ENCODE measurements at places on chromosomes 1 and 21.
A peak's percentile ranks its signal among the peaks of the same experiment; 100 is the strongest.

GRCh38 chr1:24900486-24900849 is 29.6 kb downstream of the RUNX3 start:
- no peak for DNase-seq

DNA sequence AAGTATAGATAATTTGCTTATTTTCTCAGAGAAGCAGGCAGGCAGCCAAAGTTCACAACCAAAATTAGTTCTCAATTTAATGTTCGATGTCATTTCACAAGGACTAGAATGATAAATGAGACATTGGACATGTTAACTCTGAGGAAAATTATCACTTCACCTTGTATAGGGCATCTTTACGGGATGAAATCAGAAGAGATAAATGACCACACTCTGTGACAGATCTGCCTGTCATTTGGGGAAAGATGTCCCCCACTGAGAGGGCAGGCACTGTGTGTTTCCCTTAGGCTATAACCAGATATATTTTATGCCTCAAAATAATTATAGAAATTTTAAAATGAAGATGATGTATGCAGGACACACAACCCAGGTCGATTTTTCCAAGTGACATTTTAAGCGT is 642.9 kb downstream of the BRINP3 start:
- DNase-seq: no peak

GRCh38 chr1:20359451-20360330 is 69.0 kb downstream of the VWA5B1 start:
- DNase-seq: no peak

DNA sequence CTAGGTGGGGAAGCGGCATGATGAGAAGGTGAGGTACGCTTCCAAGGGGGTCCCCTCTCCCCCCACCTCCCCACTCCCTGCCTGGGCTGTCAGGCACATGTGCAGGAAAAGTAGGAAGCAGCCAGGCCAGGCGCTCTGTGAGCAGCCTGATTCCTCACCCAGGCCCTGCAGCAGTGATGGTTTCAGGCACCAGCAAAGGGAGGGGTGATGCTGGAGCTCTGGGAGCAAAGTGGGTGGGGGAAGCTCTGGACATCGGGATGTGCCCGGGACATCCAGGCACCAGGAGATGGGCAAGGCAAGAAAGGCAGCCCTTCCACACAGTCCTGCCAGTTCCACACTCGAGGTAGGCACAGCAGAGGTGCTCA is 106.1 kb downstream of the CRYAA start:
- no peak for DNase-seq

DNA sequence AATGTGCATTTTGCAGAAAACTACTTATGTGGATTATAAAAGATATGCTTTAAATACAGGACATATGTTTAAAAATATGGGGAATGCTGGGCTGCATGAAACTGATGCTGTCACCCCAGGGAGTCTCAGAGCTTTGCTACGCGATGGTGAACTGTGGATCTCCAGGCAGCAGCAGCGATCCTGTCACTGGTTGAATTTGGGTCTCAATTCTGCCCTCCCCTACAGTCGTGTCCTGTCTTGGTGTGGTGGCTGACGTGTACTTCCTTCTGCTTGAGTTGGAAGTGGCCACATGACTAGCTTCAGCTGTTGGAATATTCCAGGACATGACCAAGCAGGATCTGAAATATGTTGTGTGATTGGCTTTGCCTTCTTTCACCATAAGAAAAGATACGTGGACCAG is 222.9 kb upstream of the AJAP1 start:
- DNase-seq: no peak

GRCh38 chr1:79585801-79586200 is 579.3 kb upstream of the ADGRL4 start:
- DNase-seq: no peak

DNA sequence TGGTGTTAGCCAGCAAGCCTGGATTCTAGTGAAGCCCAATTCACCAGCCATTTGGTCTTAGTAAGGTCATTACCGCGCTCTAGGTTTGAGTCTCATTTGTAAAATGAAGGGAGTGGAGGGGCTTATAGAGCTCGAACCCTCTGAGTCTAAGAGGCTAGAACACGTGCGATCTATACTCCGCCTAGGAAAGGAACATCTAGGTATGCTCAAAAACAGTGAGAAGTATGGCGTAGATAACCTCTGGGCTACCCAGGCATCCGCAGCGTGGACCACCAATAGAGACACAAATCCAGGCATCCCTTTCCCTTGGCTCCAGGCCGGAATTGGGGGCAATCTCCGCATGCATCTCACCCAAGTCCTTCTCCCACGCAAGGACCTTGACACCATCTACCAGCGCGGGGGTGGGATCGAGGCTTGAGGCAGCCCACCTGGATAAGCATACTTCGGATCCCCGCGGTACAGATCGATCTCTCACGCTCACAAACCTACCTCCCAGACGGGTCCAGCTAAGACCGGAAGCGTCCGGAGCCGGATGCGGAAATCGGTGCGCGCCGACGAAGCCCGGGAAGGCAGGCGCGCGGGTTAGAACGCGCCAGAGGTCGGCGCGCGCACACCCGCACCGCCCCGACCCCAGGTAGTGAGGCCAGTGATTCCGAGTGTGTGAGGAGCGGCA is at the start of gene METTL25B:
Gene METTL25B, plus strand, starts transcription at position 544 of the 673 bp plus-strand sequence. CDS start 636 bp downstream, outside the sequence.
- peak; percentile 83 for DNase-seq

GRCh38 chr1:147892216-147892615 is 10.4 kb upstream of the GJA8 start:
- no peak for DNase-seq

DNA sequence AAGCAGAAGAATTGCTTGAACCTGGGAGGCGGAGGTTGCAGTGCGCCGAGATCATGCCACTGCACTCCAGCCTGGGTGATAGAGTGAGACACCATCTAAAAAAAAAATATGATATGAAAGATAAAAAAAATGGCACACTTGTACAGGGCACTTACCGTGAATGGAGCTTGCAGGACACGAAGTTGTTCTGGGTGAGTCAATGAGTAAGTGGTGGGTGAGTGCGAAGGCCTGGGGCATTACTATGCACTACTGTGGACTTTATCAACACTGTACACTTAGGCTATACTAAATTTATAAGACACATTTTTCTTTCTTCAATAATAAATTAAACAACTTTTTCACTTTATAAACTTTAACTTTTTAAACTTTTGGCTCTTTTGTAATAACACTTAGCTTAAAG is 37.0 kb downstream of the TNFRSF8 start:
- DNase-seq: no peak

GRCh38 chr1:5707566-5708345 is 284.5 kb downstream of the NPHP4 start:
- DNase-seq: no peak

GRCh38 chr1:59685666-59686065 is 129.1 kb upstream of the HOOK1 start:
- peak; percentile 13 for DNase-seq

DNA sequence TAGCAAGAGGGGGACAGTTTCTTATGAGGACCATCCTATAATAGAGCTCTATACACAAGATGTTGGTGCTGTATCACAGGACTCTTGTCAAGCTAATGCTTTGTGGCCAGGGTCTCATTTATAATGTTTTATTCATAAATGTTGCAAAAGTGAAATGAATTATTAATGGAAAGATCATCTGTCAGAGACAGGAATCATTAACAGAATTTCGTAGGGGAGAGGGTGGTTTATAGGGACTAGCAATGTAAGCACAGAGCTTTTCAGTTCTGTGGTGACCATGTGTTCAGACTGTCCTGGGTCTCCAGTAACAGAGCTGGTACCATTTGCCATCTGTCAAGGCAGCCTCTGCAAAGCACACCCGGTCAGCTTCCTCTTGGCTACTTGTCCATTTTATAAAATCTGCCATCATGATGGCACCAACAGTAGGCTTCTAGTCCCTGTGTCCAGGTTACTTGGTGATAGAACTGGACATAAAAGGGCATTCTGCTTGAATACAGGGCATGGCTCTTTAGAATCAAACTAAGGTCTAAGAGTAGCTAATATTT is 36.2 kb downstream of the LPAR3 start:
- no peak for DNase-seq

DNA sequence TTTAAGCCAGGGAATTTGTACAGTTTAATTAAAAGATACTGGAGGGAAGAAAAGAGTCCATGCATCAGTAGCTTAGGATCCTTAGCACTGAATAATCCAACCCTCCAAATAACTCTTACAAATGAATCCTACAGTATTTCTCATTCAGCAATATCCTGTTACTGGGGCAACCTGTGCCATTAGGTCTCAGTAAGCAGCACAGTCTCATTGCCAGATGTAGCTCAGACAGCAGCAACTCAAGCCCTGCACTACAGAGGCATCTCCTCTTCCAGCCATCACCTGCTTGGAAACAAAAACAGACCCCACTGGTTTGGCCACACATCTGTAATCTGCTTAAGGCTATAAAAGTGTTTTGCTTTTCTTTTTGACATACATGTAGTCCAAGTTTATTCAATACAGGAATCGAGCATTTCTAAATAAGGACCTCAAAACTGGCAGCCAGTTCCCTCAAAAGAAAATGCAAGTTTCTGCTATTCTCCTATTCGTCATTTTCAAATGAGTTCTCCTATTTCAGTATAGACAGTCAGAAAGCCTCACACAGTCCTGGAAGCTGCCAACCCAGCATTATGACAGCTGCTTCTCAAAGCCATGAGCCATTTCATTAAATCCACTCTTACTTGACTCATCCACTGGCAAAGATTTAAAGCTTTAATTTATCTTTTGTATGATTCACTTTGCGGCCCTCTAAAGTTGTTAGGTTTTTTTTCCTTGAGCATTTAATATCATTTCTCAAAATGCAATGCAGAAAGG is 129.0 kb downstream of the APP start:
- no peak for DNase-seq

GRCh38 chr1:225426395-225427234 is 1.2 kb downstream of the LBR start:
- DNase-seq: peak; percentile 55

GRCh38 chr21:41304068-41304720 is 12.4 kb upstream of the FAM3B start:
- no peak for DNase-seq

DNA sequence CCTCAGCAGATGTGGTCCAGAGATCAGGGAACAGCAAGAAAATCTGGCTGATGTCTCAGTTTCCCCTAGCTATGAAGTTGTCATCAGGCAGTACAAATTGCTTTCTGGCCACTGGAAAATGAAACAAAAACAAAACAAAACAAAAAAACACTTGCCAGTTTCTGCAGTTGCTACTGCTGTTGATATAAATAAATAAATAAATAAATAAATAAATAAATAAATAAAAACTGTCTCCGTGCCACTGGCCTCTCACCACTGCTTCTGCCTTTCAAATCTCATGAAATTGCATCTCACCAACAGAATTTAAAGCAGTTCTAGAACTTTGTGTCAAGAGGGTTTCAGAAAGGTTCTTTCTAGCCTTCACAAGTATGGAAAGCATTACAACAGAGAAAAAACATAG is 62.9 kb downstream of the C1orf87 start:
- no peak for DNase-seq

GRCh38 chr1:26180010-26180506 is 2.8 kb downstream of the CNKSR1 start:
- DNase-seq: no peak

- DNase-seq: no peak
Measured at GRCh38 chr1:116972674-116973030, 28.9 kb upstream of the CD101 start.

GRCh38 chr1:203536980-203537455 is 43.1 kb downstream of the OPTC start:
- no peak for DNase-seq

GRCh38 chr1:11748294-11749202 is 12.6 kb downstream of the AGTRAP start:
- DNase-seq: no peak

- no peak for DNase-seq
Measured at GRCh38 chr1:209650454-209650853, 1.8 kb downstream of the LAMB3 start.

DNA sequence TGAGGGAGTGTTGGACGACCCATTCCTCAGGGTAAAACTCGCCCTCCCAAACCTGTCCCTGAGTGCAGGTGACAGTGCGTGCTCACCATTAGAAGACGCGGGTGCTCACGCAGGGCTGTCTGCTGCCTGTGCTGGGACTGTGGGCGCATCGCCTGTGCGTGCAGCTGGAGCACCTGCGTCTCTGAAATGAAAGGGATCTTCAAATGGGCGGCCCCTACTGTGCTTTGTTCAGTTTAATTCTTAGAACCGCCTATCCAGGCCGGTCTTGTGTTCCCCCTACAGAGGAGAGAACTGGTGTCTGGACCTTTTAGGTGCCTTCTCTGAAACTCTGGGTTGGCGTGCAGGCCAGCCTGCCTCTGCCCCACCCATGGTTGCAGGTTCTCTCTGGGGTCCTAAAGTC is 125.8 kb downstream of the PCBP3 start:
- DNase-seq: no peak

GRCh38 chr21:45029298-45029947 is 45.0 kb upstream of the ADARB1 start:
- DNase-seq: peak; percentile 5

GRCh38 chr1:89941110-89941766 is 53.7 kb upstream of the ZNF326 start:
- DNase-seq: no peak

- no peak for DNase-seq
Measured at GRCh38 chr1:159922511-159923202, 2.6 kb downstream of the TAGLN2 start.

DNA sequence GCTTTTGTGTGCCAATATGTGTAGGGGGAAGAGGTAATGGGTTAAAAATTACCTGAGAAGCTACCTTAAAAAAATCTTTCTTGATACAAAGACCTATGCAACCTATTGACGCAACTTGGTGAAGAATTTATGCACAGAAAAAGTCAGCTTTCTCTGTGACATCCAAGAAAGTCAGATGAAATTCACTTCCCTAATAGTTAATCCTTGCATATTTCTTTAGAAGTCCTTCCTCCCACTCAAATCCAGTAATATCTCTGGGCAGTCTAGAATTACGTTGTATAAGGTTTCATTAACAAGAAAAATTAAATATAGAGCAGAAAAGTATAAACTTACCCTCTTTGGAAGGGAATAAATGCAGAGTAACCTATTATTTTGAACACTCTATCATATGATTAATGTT is 2.9 kb downstream of the UBAP2L start:
- no peak for DNase-seq

DNA sequence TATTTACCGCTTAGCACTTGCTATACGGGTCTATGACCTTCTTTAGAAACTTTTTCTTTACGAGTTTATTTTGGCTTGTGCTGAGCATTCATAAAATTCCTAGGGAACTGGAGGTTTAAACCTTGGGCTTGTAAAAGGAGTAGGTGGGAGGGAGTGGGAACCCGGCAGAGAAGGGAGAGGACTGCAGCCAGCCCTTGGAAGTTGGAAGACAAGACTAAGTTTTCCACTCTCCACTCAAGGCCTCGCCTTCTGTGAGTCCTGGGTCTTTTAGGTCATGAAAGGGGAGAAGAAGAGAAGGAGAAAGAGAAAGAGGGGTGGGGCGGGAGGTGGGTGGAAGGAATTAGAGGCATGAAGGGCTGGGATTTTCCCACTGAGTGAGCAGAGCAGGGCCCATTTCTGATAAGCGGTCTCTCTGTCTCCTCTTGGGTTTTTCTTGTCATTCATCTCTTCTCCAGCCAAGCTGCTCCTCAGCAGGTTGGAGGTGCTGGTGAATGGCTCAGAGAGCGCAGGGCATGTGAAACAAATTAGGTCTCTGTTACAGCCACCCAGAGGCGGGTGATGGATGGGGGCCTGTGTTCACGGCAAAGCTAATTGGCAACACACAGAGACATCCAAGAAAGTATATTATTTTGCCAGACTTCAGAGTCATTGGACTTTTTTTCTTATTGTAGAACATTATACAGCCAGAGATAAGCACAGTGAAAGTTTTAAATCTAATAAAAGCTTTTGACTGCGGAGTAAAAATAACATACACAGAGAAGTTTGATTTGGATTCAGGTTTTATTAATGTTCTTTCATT is 247.3 kb downstream of the FOXD2 start:
- no peak for DNase-seq
